Left ventricle myocardium superior (tissue), 1 donor: ENCODE measurements at places on chromosomes 6 and 20.

DNA sequence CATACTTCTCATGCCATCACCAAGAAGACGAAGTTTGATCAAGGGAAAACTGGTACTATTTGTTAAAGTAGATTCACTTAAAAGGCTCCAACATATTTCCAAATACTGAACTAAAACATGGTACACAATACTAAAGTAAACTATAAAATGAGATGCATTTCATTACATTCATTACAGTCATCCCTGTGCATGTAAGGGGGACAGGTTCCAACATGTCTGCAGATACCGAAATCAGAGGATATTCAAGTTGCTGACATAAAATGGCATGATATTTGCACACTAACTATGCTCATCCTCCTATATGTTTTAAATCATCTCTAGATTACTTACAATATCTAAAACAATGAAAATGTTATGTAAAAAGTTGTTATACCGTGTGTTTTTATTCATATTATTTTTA is 893.9 kb upstream of the MANEA start:
- no peak for DNase-seq

GRCh38 chr20:22585786-22586493 is 1.6 kb upstream of the FOXA2 start:
- DNase-seq: no peak

DNA sequence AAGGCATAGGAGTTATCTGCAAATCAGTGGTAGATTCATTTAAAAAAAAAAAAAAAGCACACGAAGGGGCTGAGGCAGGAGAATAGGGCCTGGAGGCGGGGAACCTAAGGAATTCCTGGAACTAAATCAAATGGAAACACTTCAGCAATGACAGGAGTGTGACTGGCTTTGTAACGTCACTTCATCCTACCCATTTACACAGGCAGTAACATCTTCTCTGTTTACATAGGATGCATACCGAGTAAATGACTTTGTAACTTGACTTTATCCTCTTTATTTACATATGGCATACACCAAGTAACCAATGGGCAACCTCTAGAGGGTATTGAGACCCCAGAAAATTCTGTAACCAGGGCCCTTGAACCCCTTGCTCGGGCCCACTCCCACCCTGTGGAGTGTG is 56.4 kb upstream of the IYD start:
- DNase-seq: no peak

DNA sequence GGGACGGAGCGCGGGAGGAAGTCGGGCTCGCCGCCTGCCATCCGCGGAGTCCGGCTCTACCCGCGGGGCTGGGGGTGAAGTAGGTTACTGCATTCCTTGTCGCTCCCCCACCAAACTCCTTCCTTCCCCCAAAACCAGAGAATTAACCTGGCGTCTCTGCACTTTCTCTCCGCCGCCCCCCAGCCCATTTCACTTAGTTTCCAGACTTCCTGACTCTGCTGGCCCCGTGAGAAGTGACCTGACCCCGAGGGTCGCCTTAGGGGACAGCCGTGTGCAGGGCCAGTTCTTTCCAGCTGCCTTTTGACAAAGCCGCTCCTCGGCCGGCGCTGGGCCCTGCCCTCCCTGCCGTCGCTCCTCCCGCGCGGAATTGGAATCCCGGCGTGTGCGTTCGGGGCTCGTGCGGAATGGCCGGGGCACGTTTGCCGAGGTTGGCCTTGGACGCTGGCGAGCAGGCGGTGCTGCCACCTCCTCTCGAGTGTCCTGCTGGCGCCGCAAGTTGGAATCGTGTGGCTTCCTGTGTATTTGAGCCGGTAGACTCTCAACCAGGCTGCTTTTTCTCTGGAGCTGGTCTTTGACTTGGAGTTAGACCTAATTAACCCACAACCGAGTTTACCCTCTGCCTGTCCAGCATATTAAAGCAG is 650 bp downstream of the DCBLD1 start:
- DNase-seq: peak; percentile 78

- peak; percentile 75 for DNase-seq
Observed at GRCh38 chr20:5001174-5002076, at the start of gene SLC23A2. Gene SLC23A2, minus strand, starts transcription at chr20:5001510. Its CDS starts 68,948 bp downstream, at chr20:4932562.

DNA sequence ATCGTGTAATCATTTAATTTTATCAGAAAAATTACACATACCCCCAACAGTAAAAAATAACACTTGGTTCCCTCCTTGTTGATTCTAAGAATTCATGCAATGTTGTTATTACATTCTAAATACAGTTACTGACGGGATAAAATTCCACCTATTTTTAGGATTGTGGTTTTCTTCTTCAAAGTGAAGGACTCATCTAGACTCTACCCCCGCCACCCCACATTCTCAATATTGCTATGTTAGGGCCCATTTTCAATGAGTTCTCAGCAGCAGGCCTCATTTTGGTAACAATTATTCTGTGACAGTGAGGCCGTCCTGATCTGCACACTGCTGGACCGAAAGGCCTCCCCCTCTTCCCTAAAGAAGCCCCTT is 43.5 kb downstream of the PREX1 start:
- no peak for DNase-seq

DNA sequence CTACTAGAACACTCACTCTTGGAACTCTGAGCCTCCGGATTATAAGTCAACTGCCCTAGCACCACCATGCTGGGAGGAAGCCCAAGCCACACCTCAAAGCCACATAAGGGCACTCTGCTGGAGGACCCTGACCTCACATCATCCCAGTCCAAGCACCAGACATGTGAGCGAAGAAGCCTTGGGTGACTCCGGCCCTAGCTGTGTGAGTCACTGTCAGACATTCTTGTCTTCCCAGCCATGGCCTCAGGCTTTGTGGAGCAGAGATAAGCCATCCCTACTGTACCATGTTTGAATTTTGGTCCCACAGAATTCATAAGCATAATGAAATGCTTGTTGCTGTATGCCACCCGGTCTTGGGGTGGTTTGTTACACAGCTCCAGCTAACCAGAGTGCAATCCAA is 247.7 kb downstream of the SOD2 start:
- no peak for DNase-seq

GRCh38 chr20:58005581-58006345 is 222.7 kb downstream of the ANKRD60 start:
- no peak for DNase-seq

GRCh38 chr6:36938536-36938935 is 16.0 kb upstream of the PI16 start:
- no peak for DNase-seq

DNA sequence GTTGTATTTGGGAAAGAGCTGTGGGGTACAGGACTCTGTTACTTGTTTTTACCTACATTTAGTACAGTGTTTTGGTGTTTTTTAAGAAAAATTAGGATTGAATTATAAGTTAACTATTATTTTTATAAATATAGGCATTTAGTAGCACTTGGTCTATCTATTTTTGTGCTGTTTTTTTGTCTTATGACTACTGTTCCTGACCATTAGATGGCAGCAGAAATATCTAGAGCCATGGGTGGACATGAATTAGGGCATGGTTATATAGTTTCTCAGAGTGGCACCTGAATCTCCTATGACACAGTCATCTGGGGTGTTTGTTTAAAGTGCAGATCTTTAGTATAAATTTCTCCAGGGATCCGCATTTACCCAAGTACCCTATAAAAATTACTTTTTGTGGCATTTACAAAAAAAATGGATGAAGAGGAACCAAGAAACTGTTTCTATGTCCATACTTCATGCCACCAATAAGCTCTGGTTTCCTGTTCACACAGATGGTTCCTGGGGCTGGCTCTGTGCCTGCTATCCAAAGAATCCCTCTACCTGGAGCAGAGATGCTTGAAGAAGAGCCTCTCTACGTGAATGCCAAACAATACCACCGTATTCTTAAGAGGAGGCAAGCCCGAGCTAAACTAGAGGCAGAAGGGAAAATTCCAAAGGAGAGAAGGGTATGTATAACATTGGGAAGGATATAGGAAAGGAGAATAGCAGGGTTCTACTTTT is 19.8 kb downstream of the NFYA start:
- DNase-seq: no peak

DNA sequence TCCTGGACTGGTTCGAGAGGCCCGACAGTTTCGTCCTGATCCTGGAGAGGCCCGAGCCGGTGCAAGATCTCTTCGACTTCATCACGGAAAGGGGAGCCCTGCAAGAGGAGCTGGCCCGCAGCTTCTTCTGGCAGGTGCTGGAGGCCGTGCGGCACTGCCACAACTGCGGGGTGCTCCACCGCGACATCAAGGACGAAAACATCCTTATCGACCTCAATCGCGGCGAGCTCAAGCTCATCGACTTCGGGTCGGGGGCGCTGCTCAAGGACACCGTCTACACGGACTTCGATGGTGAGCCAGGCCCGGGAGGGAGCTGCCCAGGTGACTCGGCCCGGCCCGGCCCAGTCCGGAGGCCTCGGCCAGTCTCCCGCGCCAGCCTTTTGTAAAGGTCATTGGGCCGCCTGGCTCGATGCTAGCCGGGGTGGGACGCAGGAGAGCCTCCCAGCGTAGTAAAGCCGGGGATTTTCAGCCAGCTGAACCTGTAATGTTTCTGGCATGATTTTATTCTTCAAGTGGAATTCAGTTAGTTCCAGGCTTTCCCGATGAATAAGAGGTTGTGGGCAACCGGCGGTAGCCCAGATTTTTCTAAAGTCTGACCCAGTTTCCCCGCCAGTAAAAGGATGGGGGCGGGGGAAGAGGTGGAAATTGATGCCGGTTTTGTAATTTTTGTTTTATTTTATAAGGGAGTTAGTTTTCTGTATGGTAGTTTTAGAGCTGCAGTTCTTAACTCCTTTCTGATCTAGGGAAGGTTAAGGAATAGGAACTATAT is 1.4 kb downstream of the PIM1 start:
- peak; percentile 72 for DNase-seq

DNA sequence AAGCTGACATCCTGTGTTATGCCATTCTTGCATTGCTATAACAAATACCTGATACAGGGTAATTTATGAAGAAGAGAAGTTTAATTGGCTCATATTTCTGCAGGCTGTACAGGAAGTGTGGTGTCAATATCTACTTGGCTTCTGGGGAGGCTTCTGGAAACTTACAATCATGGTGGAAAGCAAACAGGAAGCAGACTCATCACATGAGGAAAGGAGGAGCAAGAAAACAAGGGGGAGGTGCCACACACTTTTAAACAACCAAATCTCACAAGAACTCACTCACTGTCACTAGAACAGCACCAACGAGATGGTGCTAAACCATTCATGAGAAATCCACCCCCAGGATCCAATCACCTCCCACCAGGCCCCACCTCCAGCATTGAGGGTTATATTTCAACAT is 143.1 kb upstream of the GGTLC1 start:
- DNase-seq: no peak

GRCh38 chr6:167709196-167709595 is 117.5 kb upstream of the AFDN start:
- no peak for DNase-seq

- DNase-seq: no peak
Observed at GRCh38 chr20:52991830-52992229, 19.7 kb downstream of the TSHZ2 start.

DNA sequence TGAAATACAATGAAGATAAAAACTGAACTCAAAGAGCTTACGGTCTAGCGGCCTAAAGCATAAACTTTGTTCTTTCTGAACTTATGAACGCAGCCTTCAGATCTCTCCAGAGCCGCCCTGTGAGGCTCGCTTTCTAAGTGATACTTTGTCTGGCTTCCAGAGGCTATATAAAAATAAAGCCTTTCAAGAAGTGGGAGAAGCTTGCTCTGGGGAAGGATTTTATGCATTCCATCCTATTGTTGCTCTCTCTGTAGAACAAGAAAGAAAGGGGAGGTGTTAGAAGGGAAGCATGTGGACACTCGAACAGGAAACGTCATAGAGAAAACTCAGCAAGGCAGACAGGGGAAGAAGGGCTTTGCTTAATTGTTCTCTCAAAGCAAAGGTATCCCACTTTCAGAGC is 77.0 kb downstream of the TBX18 start:
- no peak for DNase-seq

DNA sequence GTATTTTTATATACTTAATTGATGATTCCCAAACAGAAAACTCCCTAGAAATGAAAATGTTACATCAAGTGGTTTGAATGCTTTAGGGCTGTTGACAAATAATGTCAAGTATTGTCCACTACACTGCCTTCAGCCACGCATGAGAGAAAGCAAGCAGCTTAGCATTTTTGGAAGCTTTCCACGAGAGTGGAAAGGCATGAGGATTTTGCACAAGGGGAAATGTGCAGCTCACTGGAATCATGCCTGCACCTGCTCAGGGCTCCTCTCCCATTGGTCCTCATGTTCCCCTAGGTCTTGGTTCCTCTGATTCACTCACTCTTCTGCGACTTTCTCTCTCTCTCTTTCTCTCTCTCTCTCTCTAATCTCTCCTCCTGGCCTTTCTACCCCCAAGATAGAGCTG is 439.5 kb upstream of the CDH4 start:
- no peak for DNase-seq

GRCh38 chr20:50358971-50359370 is 151.2 kb upstream of the PTPN1 start:
- no peak for DNase-seq

- peak; percentile 53 for DNase-seq
Observed at GRCh38 chr6:152316024-152316423, 321.1 kb downstream of the SYNE1 start.

- no peak for DNase-seq
Observed at GRCh38 chr20:41224281-41224680, 86.9 kb downstream of the PLCG1 start.

- DNase-seq: no peak
Observed at GRCh38 chr20:52180180-52180840, 11.3 kb downstream of the ZFP64 start.
